ENCODE measurements at places on chromosomes 2 and 18. TPM values are rescaled to one million over a fixed set of nuclear protein-coding genes. Genes with fewer than 3 reads are reported as not detected.

Gene REG3A
- total RNA-seq, result 2.3 TPM

Gene EFEMP1
- total RNA-seq, result 139 TPM

Gene VIT
- 67.9 TPM for total RNA-seq

Gene GPR35
- total RNA-seq, result 3.2 TPM

Gene PCARE
- 0.53 TPM for total RNA-seq

Gene ANKRD62
- total RNA-seq, result not detected

Gene LIPG
- 5.8 TPM for total RNA-seq

Gene PGAP1
- 24.7 TPM for total RNA-seq

Gene PDE1A
- 45.7 TPM for total RNA-seq

Gene NPAS2
- 17.5 TPM for total RNA-seq

Gene PSTPIP2
- 10.0 TPM for total RNA-seq

Gene HOXD9
- total RNA-seq, result 4.9 TPM

Gene EFHD1
- 41.9 TPM for total RNA-seq

Gene POTEJ
- total RNA-seq, result not detected

Gene TEX44
- not detected for total RNA-seq

Gene GDF7
- 7.6 TPM for total RNA-seq

Gene ZNF385B
- total RNA-seq, result 5.3 TPM

Gene GALNT1
- total RNA-seq, result 64.9 TPM

Gene ZNG1B
- 34.9 TPM for total RNA-seq

Gene UBE2E3
- 64.9 TPM for total RNA-seq

Gene HOXD1
- 1.9 TPM for total RNA-seq

Gene RTP5
- not detected for total RNA-seq

Gene DQX1
- total RNA-seq, result not detected

Gene CDH7
- total RNA-seq, result 33.5 TPM

Gene MIB1
- 50.4 TPM for total RNA-seq

Gene PLGLB1
- 8.9 TPM for total RNA-seq

Gene MEP1B
- total RNA-seq, result not detected

Gene TMEM182
- 2.6 TPM for total RNA-seq

Gene PAX8
- 1.2 TPM for total RNA-seq

Gene CNTNAP5
- total RNA-seq, result not detected

Gene RPIA
- 12.3 TPM for total RNA-seq

Gene SPC25
- 0.36 TPM for total RNA-seq
